IgD-negative memory B cell (primary cell): ENCODE measurements at places on chromosomes 3 and 15. TPM values are rescaled to one million over a fixed set of nuclear protein-coding genes. Genes with fewer than 3 reads are reported as not detected.

Gene CASR
- not detected for polyA plus RNA-seq

Gene CCDC39
- polyA plus RNA-seq = not detected

Gene PLSCR4
- not detected for polyA plus RNA-seq

Gene WNT7A
- 0.23 TPM for polyA plus RNA-seq

Gene NR2E3
- polyA plus RNA-seq = 0.78 TPM

Gene EXD1
- polyA plus RNA-seq = not detected

Gene CEP63
- polyA plus RNA-seq = 23.9 TPM

Gene LRRC3B
- not detected for polyA plus RNA-seq

Gene SELENOK
- polyA plus RNA-seq = 121 TPM

Gene LINGO1
- not detected for polyA plus RNA-seq

Gene PXYLP1
- polyA plus RNA-seq = 1.4 TPM

Gene GOLGA8G
- not detected for polyA plus RNA-seq

Gene SLC12A1
- polyA plus RNA-seq = not detected

Gene NSUN3
- polyA plus RNA-seq = 8.7 TPM

Gene GTPBP8
- 18.8 TPM for polyA plus RNA-seq

Gene INTS14
- polyA plus RNA-seq = 24.3 TPM
